Effector memory CD8-positive, alpha-beta T cell (primary cell): ENCODE measurements at places on chromosomes 1 and 21.
A peak's percentile ranks its signal among the peaks of the same experiment; 100 is the strongest.

- DNase-seq, result no peak
Observed at GRCh38 chr1:45015683-45016082, 3.6 kb downstream of the UROD start.

DNA sequence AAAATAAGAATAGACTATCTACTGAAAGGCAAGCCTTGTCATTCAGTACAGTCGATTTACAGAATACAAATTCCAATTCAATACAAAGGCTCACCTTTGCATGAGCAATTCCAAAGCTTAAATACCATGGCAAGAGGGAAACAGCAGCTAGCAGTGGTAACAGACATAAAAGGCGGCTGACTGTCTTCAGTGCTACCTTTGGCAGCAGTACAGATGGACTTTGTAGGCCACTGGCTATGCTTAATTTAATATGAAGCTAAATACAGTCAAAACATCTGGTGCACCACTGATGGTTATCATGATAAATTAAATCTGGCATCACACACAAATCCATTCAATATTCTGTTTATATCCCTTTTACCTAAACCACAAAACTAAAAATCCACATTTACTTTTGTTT is 62.4 kb downstream of the RERE start:
- DNase-seq, result no peak

- no peak for DNase-seq
Observed at GRCh38 chr1:172815740-172816139, 156.8 kb downstream of the FASLG start.

DNA sequence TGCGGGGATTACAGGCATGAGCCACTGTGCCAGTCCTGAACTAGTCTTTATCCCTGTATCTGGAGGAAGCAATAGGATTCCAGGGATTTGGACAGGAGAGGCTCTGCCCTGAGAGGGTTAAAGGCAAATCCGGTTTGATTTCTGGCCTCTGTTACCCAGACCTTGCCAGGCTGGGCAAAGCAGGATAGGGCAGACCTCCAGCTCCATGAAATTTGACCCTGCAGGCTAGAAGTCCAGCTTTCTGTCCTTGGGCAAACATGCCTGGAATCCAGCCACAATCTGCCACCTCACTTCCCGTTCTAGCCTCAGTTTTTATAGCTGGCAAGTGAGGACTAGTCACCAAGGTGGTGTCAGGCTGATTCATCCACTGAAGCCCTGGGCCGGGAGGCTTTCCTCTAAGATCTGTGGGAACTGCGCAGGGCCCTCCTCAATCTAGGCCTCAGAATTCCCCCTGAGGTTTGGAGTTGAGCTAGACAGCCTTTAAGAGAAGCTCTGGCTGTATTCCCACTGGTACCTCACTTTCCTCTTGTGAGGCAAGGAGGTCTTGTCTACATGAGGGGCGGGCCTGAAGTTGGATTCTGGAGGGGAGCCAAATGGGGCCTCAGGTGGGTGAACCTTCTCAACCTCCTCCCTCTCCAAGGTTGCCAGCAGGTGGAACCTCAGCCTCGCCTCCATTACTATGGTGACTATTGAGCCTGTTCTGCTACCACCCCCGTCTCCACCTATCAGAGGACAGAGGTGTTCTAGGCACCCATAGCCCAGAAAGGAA is 7.0 kb upstream of the P3R3URF start:
- DNase-seq, result no peak

DNA sequence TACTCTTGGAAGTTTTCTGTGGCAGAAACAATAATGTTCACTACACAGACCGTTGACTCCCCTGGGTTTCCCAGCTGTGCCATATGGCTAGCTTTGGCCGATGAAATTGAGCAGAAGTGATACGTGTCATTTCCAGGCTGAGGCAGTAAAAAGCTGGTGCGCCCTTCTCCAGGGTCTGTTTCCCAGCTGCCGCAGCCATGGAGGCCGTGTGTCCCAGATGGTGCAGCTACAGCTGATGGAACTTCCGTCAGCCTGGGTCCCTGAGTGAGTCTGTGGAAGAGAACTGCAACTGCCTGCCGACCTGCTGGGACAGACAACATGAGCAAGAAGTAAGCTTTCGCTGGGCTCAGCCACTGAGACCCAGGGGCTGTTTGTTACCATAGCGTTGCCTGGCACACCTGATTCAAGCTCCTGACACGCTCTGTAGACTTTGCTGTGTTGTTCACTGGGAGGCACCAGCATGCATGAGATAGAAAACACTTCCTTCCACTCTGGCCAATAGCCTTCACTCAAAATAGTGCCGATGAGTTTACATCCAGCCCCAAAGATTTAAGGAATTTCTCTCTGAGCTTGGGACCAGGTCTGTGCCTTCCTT is 116.3 kb upstream of the SLC25A33 start:
- no peak for DNase-seq

GRCh38 chr1:197896301-197896700 is 6.1 kb upstream of the C1orf53 start:
- no peak for DNase-seq

- no peak for DNase-seq
Observed at GRCh38 chr1:12539705-12540579, 78.1 kb downstream of the DHRS3 start.

GRCh38 chr1:56070601-56071000 is 508.8 kb downstream of the PLPP3 start:
- DNase-seq, result no peak

DNA sequence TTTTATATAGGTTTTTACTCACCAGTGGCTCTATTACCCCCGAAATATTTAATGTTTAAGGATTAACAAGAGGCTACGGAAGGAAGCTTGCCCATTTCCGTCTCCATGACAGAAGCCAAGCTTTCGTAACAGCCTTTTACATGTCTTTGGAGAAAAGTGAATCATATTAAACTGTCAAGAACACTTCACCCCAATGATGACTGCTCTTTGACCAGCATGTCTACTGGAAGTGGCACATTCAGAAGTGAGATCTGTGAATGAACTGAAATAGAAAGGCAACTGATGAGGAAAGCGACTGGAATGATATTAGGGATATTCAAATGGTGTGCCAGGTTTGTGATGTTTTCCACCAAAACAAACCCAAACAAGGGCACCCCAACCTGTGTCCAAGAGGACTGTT is 8.5 kb upstream of the PRDM15 start:
- no peak for DNase-seq

GRCh38 chr1:46719689-46720088 is 775 bp upstream of the EFCAB14 start:
- DNase-seq, result no peak

DNA sequence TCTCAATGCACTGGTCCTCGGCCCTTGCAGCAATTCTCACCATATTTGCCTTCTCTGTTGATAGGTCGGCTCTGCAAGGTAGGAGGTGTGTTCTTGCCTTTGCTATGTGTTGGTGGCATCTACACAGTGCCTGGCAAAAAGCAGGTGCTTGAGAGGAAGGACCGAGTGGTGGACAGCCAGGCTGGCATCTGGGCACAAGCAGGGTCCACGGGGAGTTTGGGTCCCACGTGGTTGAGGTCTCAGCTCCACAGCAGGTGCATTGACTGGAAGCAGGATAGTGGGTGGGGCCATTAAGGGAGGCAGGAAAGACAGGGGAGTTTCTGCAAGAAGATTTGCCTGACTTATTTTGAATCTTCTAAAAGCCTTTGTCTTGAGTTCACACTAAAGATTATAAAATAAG is 81.2 kb upstream of the WNT4 start:
- no peak for DNase-seq

- no peak for DNase-seq
Observed at GRCh38 chr1:168441745-168442144, 102.1 kb downstream of the XCL2 start.

GRCh38 chr1:1926886-1927660 is 8.0 kb upstream of the TMEM52 start:
- DNase-seq, result no peak

- DNase-seq, result no peak
Observed at GRCh38 chr1:224456637-224456953, 22.0 kb upstream of the WDR26 start.

DNA sequence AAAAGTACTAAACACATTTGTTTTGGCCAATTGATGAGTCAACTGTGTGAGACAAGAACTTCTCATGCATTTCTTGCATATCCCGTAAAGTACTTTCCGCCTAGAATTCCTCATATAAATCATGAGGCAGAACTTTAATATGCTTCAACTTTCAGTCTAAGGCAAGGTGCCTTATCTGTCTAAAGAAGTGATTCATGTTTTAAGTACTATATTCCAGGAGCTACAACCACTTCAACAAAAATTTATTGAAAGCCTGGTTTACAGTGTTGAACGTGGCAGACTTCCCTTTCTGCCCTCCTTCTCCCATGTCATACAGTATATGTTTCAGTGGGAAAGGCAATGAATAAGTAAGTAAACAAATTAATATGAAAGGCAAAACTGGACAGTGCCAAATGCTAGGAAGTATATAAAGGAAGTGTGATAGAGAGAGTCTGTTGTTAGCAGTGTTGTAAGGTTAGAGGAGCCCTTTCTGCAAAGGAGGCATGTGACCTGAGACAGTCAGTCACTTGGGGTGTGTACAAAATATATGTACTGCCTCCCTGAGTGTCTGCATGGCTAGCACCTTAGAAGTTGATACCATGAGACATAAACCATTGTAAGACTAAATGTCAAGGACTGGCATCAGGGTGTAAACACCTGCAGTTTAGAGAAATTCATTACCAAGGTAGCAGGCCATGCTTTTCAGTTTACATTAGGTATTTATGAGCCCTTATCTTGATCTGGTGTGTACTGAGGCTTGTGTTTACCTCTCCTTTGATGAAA is 362.2 kb downstream of the SRGAP2C start:
- DNase-seq, result no peak

DNA sequence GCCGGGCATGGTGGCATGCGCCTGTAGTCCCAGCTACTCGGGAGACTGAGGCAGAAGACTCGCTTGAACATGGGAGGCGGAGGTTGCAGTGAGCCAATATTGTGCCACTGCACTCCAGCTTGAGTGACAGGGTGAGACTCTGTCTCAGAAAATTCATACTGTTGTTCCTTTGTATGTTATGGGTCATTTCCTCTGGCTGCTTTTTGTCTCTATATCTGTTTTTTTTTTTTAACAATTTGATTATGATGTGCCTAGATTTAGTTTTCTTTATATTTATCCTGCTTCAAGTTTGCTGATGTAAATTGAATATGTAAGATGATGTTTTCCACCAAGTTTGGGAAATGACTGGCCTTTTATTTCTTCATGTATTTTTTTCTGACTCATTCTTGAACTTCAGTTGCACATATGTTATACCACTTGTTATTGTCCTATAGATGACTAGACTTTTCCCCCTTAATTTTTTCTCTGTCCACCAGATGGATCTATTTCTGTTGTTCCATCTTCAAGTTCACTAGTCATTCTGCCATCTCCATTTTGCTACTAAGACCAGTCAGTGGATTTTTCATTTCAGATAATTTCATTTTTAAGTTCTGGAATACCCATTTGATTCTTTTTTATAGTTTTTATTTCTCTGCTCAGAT is 173.5 kb downstream of the GALNT2 start:
- DNase-seq, result no peak

DNA sequence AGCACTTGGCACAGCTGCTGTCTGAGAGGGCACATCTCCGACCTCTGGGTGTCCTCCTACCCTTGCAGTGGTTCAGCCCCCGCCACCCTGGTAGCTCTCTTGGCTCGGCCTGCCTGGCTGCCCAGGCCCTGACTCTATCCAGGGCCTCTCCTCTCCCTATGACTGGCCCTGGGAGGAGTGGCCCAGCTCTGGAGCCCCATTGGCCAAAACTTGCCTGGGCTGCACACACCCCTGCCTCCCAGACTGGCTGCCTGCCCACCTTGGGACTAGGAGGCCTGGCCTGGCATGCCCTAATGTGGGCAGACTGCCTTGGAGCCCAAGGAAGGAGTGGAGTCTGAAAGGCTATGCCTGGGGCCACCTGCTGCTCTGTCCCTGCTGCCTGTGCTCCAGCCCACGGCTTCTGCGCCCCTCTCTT is 33.6 kb downstream of the ACOT11 start:
- no peak for DNase-seq

- DNase-seq, result no peak
Observed at GRCh38 chr1:30319765-30320580, 403.4 kb downstream of the MATN1 start.

DNA sequence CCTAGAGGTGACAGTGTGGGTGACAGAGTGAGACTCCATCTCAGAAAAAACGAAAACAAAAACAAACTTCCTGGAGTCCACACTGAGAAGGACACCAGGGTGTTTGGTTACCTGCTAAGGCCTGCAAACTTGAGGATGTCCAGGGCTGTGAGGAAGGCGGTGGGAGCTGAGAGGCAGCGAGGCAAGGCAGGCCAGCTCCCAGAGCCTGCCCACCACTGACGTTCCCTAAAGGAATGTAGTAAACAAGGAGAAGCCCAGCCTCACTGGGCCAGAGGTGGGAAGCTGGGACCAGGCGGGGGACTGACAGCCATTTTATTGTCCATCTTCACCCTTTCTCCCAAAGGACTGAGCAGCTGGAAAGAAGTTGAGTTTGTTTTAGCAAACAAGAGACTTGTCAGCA is 24.1 kb downstream of the SHISA4 start:
- no peak for DNase-seq

DNA sequence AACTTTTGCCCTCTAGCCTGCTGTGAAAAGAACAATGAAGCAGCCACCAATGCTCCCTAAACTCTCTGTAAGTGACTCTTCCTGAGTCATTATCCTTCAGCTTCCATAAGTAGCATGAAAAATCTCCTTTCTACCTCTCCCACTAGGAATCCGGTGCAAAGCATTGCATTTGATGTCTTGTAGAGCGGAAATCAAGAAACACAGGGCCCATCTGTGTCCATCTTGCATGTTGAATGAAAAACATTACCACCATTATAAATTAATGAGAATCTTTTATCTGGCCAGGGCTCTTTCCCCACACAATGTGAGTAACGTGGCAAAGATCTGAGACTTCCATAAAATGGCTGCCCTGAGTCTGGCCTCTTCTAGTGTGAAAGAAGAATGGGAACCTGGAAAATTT is 324.4 kb downstream of the ADGRL2 start:
- no peak for DNase-seq

GRCh38 chr1:11940260-11940921 is 5.9 kb downstream of the PLOD1 start:
- no peak for DNase-seq

DNA sequence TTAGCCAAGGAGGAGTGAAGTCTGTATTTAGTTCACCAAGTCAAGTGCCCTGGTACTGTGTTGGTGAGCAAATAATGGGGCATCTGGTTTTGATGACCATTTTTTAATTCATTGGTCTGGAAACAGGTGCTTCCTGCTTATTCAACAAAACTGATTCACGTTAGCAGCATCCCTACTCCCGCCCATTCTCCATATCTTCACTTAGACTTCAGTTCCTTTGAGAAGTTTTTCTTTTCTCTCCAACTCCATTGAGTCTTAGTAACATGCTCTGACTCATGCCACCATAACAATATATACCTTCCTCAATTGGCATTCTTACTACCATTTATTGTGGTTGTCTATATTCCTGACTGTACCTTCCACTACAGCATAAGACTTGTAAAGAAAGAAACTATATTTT is 468.9 kb downstream of the DPYD start:
- no peak for DNase-seq

GRCh38 chr1:111406321-111406768 is 21.2 kb downstream of the OVGP1 start:
- peak; percentile 12 for DNase-seq
